ENCODE measurements at places on chromosomes 6 and 20. TPM values are rescaled to one million over a fixed set of nuclear protein-coding genes. Genes with fewer than 3 reads are reported as not detected.

SLC22A1 gene
- total RNA-seq = 1.9 TPM

TRIM10 gene
- not detected for total RNA-seq

KIF25 gene
- total RNA-seq = not detected

OGFRL1 gene
- 23.7 TPM for total RNA-seq

ADGB gene
- total RNA-seq = not detected

RNASET2 gene
- total RNA-seq = 18.3 TPM

UBD gene
- not detected for total RNA-seq

DNA sequence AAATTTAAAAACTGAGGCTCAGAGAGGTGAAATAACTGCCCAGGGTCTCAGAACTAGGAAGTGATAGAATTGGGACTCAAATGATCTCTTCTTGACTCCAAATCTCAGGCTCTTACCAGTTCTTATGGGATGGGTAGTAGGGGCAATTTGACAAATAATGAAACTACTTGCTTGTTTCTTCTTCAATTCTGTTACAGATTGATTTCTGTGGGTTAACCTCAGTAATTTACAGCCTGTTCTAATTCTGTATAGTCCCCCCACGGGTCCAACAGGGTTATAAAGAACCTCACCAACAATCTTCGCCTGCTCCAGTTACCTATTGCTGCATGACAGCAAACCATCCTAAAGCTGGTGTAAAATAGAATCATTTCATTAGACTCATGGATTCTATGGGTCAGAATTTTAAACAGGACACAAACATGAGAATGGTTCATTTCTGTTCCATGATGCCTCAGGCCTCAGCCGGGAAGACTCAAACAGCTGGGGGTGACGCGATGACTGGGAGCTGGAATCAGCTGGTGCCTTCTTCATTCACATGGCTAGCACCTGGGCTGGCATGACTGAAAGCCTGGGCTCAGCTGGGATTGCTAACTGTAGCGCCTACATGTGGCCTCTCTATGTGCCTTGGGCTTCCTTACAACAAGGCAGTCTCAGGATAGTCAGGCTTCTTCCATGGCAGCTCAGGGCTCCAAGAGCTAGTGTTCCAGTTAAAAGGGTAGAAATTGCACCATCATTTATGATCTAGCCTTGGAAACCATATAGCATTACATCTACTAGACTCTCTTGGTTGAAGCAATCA, 6.6 kb upstream of the WFDC2 start:
- DNase-seq = no peak

DNA sequence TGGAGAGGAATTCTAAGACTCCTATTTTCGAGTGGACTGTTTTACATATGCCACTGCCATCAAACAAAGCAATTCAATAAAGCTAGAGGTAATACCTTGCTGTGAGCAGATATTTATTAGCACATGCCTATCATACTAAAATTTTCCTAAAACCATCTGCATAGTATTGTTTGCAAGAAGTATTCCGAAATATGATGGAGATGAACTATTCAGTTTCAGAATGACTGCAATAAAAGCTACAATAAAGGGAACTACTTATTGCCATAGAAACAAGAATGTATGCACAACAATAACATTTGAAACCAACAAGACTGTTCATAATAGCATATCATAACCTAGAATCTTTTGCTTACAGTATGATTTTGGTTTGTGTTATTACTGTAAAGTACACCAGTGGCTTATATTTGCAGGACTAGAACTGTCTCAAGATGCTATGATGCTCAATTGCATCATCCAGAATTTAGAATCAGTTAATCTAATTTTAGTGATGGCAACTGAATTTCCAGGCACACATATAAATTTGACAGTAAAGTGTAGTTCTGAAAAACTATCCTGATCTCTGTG, 144.3 kb downstream of the GRIK2 start:
- no peak for DNase-seq

GRCh38 chr6:127998985-127999384, 98.1 kb upstream of the THEMIS start:
- DNase-seq = no peak

GRCh38 chr6:40856271-40856670, 182.8 kb downstream of the UNC5CL start:
- no peak for DNase-seq

DNA sequence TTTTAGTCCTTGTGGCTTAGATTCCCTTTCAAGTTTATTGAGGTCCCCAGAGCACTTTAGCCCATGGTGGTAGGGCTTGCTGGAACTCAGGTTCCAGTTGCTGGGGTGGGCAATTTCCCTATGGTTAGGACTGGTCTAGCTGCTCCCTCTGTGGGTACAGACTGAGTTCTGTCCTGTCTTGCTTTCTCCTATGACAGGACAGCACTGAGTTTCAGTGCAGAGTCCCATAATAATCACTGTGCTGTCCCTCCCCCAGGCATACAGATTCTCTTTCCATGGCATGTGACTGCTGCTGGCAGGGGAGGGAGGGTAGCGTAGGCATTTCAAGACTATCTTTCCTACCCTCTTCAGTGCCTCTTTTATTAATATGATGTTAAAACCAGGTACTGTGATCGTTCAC, 17.1 kb upstream of the ERVFRD-1 start:
- DNase-seq = no peak

DNA sequence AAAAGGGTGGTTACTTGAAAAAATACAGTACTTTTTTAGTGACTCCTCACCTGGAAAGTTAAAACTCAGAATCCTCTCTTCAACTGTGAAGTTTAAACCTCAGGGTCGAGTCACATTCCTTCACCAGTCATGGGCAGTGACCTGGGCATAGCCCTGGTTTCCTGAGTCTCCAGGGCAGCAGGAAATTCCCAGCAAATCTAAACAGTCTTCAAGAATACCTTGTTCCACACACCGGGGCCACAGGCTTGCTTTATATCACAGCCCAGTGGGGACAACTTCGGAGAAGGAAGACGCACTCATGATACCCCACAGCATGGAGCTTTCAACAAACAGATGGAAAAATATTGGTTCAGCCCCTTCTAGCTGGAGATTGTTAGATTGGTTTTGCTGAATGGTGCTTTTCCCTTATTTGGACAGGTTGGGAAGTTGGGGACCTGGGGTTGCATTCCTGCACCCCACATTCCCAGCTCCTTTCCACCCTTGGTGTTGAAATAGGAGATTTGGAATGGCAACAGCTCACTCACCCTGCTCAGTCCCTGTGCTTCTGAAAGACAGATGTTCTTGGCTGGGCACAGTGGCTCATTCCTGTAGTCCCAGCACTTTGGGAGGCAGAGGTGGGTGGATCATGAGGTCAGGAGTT, 113.0 kb upstream of the TMEM170B start:
- no peak for DNase-seq

DNA sequence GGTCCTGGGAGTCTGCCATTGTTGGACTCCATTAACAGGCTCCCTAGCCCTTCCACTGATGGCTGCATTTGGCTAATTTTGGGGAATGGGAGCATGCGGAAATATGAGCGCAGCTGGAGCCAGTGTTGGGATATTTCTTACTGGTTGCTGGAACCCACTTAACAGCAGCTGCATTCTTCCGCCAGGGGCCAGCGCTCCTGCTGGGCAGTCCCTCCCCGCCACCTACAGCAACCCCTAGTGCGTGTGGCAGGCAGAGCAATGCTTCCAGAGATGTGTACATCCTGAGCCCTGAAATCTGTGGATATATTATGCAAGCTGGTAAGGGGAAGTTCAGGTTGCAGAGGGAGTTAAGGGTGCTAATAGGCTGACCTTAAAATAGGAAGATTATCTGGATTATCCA, 16.4 kb downstream of the CST8 start:
- no peak for DNase-seq

- DNase-seq = no peak
Observed at GRCh38 chr6:10314163-10314955, 100.5 kb downstream of the TFAP2A start.

- no peak for DNase-seq
Observed at GRCh38 chr6:119542037-119542436, 192.5 kb upstream of the MAN1A1 start.

- no peak for DNase-seq
Observed at GRCh38 chr6:15255481-15255880, 9.6 kb downstream of the JARID2 start.

DNA sequence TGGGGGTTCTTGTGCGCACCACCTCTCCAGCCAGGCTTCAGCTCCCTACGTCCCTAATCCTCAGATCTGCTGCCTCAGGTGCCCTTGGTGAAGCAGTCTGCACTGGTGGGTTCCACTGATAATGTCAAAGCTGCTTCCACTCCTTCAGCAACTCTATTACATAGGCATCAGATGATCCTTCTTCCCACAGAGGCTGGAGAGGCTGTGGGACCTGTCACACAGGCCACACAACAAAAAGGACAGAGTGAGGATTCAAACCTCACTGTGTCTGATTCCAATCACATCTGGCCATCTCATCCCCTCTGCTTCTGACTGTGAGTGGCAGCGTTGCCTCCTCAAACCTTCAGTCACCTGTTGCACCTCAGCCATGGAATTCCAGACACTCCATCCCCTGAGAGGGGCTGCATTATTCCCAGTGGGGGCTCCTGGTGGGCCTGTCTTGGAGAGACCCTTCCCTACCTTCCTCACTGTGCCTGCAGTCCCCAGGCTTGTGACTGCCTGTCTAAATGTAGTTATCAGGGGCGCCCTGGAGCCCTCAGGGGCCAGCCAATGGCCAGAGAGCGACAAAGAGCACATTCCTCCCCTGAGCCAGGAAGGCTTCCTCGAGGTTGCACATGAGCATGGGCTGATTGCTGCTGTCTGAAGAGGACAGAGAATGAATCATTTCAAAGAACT, 211.4 kb upstream of the ECI2 start:
- DNase-seq = no peak

DNA sequence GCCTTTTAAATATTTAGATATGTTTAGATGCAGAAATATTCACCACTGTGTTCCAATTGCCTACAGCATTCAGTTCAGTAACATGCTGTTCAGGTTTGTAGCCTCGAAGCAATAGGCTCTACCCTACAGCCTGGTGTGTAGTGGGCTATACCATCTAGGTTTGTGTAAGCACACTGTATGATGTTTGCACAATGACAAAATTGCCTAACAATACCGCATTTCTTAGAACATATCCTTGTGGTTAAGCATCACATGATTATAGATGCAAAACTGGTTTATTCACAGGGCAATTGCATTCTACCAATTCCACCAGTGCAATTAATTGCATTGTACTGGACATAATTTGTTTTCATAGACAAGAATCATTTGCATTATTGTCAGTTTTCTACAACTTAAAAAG, 7.9 kb upstream of the SLC22A16 start:
- no peak for DNase-seq

- DNase-seq = no peak
Observed at GRCh38 chr6:117446861-117447260, 21.1 kb upstream of the ROS1 start.

DNA sequence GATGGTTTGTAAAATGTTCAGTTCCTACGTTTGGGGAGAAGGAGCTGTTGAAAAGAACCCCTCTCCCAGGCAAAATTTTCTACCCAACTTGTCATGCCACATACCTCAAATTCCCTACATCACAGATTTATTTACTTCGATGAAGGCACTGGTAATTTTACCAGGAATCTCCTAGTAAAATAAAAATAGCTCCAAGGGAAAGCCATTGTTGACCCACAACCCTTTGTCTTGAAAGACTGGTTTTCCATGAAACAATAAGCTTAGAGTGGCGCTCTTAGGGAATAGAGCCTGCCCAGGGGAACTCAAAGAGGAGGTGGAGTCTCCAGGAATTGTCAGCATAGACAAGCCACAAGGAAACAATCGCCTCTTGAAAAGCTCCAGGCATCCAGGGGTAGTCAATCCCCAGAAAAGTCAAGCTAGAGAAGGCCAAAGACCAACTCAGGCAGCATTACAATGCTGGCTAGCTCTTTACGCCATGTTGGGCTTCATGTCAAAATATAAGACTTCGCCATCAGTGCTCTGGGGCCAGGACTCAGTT, 99.2 kb upstream of the RREB1 start:
- DNase-seq = no peak

GRCh38 chr6:151498327-151498726, 4.5 kb downstream of the CCDC170 start:
- no peak for DNase-seq

DNA sequence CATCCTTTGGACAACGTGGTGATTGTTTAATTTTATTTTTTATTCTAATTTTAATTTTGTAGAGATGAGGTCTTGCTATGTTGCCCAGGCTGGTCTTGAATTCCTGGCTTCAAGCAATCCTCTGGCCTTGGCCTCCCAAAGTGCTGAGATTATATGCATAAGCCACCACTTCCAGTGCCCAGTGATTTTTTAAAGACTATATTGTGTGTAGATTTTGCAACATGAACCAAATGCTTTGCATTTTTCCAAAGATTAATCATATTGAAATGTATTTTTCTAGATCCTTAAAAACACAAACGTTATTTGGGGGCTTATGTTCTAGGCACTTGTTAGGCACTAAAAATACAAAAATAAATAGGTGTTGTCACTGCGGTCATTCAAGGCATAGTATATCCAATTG, 117.6 kb upstream of the CCN2 start:
- DNase-seq = no peak

DNA sequence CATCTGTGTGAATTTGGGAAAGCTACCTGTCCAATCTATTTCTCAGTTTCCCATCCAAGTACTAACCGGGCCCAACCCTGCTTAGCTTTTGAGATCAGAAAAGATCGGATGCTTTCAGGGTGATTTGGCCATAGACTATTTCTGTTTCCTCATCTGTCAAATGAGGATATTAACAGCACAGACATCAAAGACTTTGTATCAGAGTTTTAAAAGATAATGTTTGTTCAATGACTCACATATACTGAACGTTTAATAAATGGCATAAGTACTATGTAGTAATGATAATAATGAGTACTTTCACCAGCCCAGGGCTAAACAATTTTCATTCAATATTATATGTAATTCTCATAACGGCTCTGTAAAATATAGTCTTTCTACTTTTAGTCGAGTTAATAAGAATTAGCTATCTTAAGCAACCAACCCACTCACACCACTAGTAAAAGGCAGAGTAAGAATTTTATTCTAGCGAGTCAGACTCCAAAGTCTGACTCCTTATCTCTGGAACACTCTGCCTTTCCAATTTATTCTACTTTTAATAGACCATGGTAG, 216.5 kb downstream of the ARHGAP18 start:
- DNase-seq = no peak

DNA sequence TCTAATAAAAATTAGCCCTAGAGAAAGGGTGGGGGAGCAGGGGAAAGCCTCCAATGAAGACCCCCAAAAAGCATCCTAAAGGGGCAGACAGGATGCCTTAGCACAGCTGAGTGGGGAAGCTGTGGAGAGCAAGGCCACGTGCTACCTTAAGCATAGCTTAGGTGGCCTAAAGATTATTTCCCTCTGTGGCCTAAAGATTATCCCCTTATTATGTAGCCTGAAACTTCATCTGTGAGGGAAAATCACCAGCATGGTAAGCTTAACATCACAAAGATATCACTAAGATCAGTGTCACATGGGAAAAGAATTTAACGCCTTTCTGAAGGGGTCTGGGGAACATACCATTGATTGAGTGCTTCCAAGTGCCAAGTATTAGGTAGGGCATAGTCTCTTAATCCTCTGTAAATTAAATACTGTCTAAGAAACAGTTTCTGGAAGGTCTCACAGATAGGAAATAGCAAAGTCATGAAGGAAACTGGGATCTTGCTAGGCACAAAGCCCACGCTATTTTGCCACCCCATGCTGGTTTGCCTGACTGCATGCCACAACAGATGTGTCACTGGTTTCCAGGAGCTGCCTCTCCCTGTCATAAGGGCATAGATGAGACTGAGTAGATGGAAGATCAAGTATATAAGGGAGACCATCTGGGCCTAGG, 170.0 kb downstream of the HACE1 start:
- no peak for DNase-seq
